Fibroblast of skin of left biceps (primary cell): ENCODE measurements at places on chromosomes 5 and 9.

DNA sequence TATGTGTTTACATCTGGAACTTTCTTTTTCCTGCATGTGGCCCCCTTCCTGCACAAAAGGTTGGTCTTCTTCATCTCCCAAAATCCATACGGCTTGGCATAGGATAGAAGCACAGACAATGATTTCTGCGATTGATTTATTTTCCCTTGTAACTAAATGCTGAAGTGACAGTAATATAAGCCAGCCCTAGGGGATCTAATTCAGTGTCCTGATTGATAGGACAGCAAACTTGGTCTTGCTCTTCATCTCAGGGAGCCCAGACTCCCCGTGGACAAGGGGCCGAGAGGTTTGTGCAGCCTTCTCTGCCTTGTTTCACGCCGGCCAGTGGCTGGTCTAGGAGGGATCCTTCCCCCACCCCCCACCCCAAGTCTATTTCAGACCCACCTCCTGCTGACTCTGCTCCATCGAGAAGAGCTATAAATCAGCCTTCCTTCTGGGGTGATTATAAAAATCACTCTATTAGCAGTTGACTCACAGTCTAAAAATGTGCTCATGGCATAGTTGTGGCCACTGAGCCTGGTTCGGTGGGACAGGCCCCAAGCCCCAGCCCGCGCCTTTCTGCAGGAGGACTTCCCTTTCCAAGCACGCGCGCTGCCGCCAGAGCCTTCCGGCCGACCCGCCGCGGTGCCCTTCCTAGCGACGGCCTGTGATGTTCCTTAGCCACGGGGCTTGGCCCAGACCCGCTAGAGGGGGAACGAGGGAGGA lies 89.8 kb upstream of the COL5A1 start:
- peak; percentile 93 for DNase-seq

DNA sequence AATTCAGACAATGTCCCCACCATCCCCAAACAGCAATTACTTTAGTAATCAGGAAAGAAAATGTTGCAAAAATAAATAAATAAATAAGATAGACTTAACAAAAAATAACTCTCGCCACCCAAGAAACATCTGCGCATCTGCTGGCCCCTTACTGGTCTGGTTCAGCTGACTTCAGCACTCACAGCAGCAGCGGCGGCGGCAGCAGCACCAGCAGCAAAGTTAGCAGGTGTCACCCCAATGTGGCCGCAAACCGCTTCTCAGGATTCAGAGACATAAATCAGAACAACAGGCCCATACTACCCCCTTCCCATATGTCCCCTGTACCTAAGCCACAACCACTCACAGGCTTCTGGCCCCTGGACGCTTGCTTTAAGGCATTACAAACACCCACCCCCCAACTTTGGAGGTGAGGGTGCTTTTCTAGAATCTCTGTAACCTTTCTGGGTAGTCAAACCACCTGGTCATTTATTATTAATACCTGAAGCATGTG lies 593.0 kb downstream of the BNC2 start:
- no peak for DNase-seq

DNA sequence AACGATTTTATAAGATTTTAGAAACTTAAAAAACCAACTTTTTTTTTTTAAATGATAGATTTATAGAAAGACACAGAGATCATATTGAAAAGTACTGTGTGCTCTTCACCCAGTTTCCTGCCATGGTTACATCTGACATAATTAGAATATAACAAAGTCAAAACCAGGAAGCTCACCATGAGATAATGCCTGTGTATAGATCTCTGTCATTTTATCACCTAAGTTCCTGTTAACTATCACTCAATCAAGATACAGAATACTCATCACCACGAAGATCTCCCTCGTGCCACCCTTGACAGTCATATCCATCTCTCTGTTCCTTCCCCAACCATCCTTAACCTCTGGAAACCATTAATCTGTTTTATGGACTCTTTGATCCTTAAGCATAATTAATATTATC lies 39.1 kb downstream of the POC5 start:
- no peak for DNase-seq

- no peak for DNase-seq
These were observed 1941.1 kb upstream of the C9orf72 start for GRCh38 chr9:29514336-29514735.

- DNase-seq, result peak; percentile 48
These were observed 23.9 kb downstream of the SLC46A2 start for GRCh38 chr9:112866662-112867274.

DNA sequence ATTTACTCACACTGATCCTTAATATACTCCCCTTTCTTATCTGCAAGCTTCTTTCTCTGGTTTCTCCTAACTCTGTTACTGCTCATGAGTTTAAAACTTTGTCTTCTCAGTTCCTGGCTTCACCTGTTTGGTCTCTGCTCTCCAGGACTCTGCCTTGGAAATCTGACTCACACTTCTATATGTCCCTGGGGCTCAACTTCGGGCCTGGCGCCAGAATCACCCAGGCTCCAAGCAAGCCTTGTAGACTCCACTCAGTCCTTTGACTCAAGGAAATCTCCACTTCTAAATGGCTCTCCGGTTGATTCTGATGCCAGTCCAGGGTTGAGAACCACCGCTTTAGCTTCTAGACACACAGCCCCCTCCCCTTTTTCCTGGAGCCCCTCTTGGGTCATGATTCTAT lies 57.8 kb downstream of the TMC1 start:
- DNase-seq, result no peak

GRCh38 chr5:16759147-16759773 lies 142.5 kb upstream of the RETREG1 start:
- DNase-seq, result no peak

GRCh38 chr9:136342181-136343120 lies 15.1 kb downstream of the GPSM1 start:
- no peak for DNase-seq

DNA sequence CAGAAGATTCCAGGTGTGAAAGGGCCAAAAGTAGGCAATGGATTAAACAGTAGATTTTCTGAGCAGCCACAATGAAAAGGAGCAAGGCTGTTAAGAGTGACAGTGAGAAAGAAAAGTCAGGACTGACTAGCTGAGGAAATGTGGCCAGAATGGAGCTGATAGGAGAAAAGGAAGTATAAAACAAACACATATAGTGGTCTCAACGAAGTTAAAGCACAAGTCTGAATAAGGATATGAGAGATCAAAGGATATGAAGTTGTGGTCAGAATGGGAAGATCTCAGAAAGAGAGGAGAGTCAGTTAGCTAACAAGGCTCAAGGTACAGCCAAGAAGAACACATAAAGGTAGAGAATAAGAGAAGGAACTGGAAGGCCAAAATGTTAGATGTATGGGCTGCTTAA lies 39.9 kb downstream of the FNIP1 start:
- no peak for DNase-seq

DNA sequence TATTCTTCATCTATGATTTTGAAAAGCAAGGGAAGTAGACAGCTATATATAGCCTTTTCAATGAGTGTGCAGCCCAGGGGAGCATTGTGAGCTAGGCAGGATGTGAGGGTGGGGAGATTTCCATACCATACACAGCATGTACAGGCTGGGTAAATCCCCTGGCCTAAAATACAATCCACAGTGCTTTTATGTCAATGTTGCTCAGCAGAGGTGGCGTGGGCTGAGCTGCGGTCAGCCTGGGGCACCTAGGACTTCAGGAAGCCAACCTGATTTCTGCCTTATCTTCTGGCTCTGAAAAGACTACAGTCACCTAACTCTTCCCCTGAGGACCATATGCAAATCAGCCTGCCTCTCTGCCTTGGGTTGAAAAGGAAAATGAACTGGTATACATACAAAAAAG lies 6.3 kb upstream of the GARIN3 start:
- DNase-seq, result no peak

GRCh38 chr9:104905931-104906330 lies 22.0 kb downstream of the ABCA1 start:
- DNase-seq, result no peak

GRCh38 chr9:115104908-115105307 lies 13.0 kb downstream of the TNC start:
- peak; percentile 95 for DNase-seq

GRCh38 chr5:173039964-173040363 lies 16.2 kb upstream of the CREBRF start:
- DNase-seq, result no peak

DNA sequence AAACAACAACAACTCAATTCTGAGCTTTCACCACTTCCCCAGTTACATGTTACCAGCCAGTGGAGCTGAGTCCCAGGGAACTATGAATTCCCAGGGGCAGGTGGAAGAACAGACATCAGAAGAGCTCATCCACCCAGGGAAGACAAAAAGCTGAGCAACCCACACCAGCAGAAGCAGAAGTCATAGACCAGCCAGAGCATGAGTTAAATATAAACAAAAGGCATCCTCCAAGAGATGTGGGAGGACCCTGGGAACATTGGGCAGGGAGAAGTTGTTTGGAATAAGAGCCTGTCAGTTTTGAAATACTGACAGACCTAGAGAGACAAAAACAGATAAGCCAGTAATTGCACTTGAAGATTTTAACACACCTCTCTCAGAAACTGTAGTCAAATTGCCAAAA lies 102.3 kb upstream of the LMX1B start:
- DNase-seq, result no peak

DNA sequence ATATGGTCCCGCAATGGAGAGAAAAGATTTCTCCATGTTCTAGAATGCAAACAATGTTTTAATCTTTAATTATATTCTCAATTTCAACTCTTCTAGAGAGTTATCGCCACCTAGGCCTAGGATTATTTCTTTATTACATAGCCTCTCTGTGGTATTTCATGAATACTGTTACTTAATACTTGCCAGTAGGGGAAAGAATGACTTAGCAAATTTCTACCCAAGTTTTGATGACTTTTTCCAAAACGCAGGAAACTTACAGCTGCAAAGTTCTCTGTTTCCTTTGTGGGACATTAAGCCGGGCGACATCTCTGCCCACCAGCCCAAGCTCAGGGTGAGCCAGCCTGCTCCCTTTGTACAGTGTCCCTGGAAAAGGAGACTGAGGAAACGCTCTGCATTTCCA lies 73.8 kb downstream of the MED27 start:
- no peak for DNase-seq
